Spleen (tissue), 13 donors: ENCODE measurements at places on chromosomes 3 and 15. TPM values are rescaled to one million over a fixed set of nuclear protein-coding genes. Genes with fewer than 3 reads are reported as not detected.

- H3K4me3 ChIP-seq: no peak overlapping the region
- H3K36me3 ChIP-seq: no peaks in the 10 kb centered on the region
- H3K4me1 ChIP-seq: no peaks in the 10 kb centered on the region
- DNase-seq: no peak
- H3K27ac ChIP-seq: no peak overlapping the region
- no peaks in the 10 kb centered on the region for H3K27me3 ChIP-seq
Observed at GRCh38 chr3:63043631-63044030, 168.4 kb upstream of the CADPS start.

DNA sequence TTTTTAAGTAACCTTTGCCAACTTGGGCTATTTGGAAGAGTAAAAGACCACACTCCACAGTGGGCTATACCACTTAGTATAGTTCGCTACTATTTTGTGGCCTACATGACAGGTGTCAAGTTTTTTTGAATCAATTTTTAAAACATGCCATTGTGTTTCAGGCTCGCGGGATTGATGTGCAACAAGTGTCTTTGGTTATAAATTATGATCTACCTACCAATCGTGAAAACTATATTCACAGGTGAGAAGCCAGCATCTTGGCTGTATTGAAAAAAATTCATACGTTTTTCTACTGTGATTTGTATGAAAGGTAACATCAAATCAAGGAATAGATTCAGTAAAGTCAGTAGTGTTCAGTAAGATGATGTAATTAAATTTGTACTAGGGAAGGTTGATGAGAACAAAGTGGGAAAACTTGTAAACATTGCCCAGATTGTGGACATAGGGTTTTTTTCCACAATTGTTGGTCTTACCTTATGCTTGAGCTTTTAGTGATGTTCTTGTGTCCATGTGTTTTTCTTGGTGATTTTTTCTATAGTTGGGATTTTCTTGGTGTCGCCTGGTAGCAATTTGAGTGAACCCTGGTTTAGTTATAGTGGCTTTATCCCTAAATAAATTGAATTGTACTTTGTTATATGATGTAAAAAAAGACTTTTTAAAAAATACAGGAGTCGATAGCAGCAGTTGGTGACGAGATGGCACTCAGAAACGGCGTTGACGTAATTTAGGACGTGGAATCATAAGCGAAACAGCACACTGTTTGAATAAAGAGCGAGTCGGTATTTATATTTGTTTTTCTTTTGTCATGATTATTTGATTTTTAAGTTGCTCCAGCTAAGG is 4.5 kb downstream of the EIF4A2 start:
- no peak overlapping the region for H3K4me3 ChIP-seq
- H3K4me1 ChIP-seq: peaks cover 61% of the 10 kb centered on the region
- no peaks in the 10 kb centered on the region for H3K36me3 ChIP-seq

DNA sequence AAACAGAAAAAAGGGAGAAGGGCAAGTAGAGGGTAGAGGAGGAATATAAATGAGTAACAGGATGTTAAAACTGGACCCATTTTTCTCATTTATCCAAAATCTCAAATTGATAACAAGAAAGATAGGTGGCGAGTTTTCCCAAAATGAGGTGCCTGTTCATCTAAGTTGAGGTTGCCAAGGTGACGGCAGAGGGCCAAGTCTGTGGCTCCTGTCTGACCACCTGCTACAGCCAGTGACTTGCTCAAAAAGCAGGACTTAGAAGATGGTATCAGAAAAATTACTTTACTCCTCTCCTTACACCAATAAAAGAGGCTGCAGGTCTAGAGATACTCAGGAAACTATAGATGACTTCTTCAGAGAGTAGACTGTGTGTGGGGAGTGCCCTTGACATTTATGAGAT is 137.6 kb upstream of the ZNF385D start:
- no peaks in the 10 kb centered on the region for H3K4me1 ChIP-seq
- no peak overlapping the region for H3K27ac ChIP-seq
- H3K27me3 ChIP-seq: no peaks in the 10 kb centered on the region
- H3K36me3 ChIP-seq: no peaks in the 10 kb centered on the region

GRCh38 chr3:20288050-20288449 is 102.0 kb upstream of the SGO1 start:
- no peak overlapping the region for H3K4me3 ChIP-seq
- H3K36me3 ChIP-seq: no peaks in the 10 kb centered on the region
- H3K27ac ChIP-seq: no peak overlapping the region

GRCh38 chr15:52112203-52112750 is 298 bp downstream of the BCL2L10 start:
- H3K4me3 ChIP-seq: peak overlapping the region; percentile 47
- H3K36me3 ChIP-seq: no peaks in the 10 kb centered on the region
- peaks cover 6% of the 10 kb centered on the region for H3K4me1 ChIP-seq
- DNase-seq: peak; percentile 81
- H3K27ac ChIP-seq: no peak overlapping the region
- H3K27me3 ChIP-seq: no peaks in the 10 kb centered on the region

DNA sequence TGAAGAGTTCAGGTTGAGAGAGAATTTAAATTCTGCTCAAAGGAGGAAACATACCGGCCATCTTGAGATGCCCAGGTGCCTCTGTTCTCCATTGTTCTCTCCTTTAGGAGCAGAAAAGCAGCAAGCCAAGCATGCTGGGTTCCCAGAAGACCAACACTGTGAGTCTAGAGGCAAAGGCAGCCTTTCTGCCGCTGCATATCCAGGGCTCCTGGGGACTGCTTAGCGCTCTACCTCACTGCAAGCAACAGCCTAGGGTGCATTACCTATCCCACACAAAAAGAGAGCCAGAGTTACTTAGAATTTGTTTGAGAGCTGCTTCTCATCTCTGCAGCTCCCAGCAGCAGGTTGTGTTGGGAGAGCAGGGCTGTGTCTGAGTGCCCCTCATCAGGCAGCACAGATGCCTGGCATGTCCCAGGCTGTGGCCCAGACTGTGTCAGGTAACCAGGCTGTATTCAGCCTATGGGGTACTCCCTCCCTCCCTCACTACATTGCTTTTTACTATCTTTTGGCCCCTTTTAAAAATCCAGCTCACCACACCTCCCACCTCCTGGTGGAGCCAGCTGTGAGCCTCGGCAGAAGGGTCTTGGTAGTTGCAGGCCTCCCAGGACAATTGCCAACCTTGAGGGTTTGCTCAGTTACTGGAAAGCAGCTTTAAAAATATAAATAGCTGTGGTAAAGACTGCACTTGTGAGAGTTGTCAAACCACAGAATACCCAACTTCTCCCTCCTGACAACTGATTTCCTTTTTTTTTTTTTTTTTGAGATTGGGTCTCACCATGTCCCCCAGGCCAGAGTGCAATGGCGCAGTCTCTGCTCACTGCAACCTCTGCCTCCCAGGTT is 30.2 kb downstream of the BCL2L10 start:
- no peak for DNase-seq
- no peaks in the 10 kb centered on the region for H3K36me3 ChIP-seq
- peaks cover 19% of the 10 kb centered on the region for H3K4me1 ChIP-seq

- H3K4me1 ChIP-seq: peaks cover 24% of the 10 kb centered on the region
- DNase-seq: no peak
- no peaks in the 10 kb centered on the region for H3K36me3 ChIP-seq
- peak overlapping the region; percentile 58 for H3K27ac ChIP-seq
- H3K27me3 ChIP-seq: no peaks in the 10 kb centered on the region
Observed at GRCh38 chr3:102180280-102180931, 254.4 kb upstream of the ZPLD1 start.

- no peaks in the 10 kb centered on the region for H3K27me3 ChIP-seq
- no peak for DNase-seq
- H3K4me1 ChIP-seq: no peaks in the 10 kb centered on the region
- no peaks in the 10 kb centered on the region for H3K36me3 ChIP-seq
- H3K27ac ChIP-seq: no peak overlapping the region
- no peak overlapping the region for H3K4me3 ChIP-seq
Observed at GRCh38 chr3:79657076-79657475, 110.7 kb downstream of the ROBO1 start.

DNA sequence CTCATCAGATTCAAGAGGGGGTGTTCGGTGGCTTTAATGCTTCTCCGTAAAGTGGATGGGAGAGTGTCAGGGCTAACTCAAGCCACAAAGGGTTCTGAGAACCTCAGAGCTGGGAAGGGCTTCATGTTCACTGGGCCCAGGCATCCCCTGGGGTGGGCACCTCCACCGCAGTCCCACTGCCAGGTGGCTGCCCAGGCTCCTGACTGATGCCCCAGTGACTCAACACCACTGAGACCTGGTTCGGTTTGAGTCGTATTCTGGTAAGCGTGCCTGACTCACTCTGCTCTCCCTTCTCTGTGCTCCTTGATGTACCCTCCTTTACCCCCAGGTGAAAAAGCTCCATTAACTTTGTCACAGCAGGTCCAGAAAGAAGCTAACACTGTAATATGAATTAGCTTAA is 304.6 kb downstream of the RPLP1 start:
- no peaks in the 10 kb centered on the region for H3K36me3 ChIP-seq
- no peaks in the 10 kb centered on the region for H3K27me3 ChIP-seq
- H3K27ac ChIP-seq: peak overlapping the region; percentile 95

- H3K36me3 ChIP-seq: no peaks in the 10 kb centered on the region
- H3K27ac ChIP-seq: no peak overlapping the region
- H3K27me3 ChIP-seq: no peaks in the 10 kb centered on the region
Observed at GRCh38 chr3:174356596-174356995, 502.5 kb upstream of the NAALADL2 start.

GRCh38 chr3:12961007-12961696 is 112.1 kb downstream of the IQSEC1 start:
- DNase-seq: no peak
- H3K4me3 ChIP-seq: no peak overlapping the region
- H3K4me1 ChIP-seq: peaks cover 100% of the 10 kb centered on the region
- H3K27ac ChIP-seq: peak overlapping the region; percentile 25

- no peaks in the 10 kb centered on the region for H3K27me3 ChIP-seq
- H3K27ac ChIP-seq: no peak overlapping the region
- no peaks in the 10 kb centered on the region for H3K4me1 ChIP-seq
- DNase-seq: no peak
- H3K36me3 ChIP-seq: no peaks in the 10 kb centered on the region
Observed at GRCh38 chr3:24023197-24023596, 78.1 kb downstream of the NR1D2 start.

DNA sequence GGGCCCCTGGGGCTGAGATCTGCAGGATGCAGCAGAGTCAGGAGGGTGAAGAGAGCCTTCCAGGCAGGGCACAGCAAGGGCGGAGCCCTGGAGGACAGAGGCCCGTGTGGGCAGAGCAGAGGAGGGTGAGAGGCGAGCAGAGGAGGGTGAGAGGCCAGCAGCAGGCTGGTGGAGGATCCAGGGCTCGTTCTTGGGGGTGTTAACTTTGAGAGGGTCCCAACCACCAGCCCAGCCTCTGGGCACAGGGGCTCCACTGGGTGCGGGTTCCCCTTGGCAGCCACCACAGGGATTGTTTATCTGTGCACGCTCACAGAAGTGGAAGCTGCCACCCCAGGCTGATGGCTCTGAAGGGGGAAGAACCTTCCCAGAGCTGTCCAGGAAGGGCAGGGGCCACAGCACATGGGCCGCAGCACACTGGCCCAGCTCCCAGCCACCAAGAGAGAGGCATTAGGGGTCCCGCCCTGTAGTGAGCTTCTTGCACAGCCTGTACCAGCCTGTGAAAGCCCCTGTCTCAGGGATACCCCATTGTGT is 9.3 kb upstream of the PLXND1 start:
- H3K27me3 ChIP-seq: no peaks in the 10 kb centered on the region
- H3K4me3 ChIP-seq: no peak overlapping the region
- peak overlapping the region; percentile 69 for H3K27ac ChIP-seq
- H3K4me1 ChIP-seq: peaks cover 83% of the 10 kb centered on the region
- H3K36me3 ChIP-seq: no peaks in the 10 kb centered on the region
- peak; percentile 72 for DNase-seq

DNA sequence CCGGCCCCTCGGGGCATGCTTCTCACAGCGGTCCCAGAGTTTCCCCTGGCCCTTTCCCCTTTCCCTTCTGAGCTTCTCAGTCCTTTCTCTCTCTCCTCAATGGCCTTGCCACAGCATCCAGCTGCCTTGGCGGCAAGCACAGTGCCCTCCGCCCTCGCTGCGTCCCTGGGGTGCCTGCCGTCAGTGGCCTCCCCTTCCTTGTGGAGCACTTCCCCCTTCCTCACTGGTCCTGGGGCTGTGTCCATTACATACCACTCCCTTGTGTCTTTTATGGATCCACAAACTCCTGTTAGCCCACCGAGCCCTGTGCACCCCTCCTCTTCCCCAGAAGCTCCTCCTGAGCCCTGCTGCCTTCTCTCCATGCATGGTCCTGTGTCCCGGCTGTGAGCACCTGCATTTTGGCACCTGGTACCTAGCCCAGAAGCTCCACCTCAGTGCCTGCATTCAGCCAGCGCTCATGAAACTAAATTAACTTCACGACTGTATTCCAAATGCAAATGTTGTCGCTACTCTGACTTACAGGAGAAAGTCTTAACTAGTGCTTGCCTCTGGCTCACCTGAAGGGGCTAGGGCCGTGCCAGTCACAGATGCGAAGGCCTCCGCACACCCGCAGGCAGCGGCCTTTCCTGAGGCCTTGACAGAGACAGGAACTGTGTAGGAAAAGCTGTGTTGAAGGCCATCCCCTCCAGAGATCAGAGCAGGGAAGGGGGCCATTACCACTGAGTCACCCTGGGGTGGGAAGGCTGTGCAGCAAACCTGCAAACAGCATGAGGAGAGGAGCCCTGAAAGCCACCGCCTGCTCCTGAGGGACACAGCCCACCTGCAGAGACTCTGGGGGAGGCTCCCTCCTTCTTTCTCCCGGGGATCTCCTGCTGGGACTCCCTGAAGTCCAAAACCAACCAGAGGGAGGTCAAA is 19.1 kb upstream of the KLF13 start:
- no peaks in the 10 kb centered on the region for H3K27me3 ChIP-seq
- no peaks in the 10 kb centered on the region for H3K36me3 ChIP-seq
- peaks cover 57% of the 10 kb centered on the region for H3K4me1 ChIP-seq
- DNase-seq: peak; percentile 67
- H3K27ac ChIP-seq: no peak overlapping the region

DNA sequence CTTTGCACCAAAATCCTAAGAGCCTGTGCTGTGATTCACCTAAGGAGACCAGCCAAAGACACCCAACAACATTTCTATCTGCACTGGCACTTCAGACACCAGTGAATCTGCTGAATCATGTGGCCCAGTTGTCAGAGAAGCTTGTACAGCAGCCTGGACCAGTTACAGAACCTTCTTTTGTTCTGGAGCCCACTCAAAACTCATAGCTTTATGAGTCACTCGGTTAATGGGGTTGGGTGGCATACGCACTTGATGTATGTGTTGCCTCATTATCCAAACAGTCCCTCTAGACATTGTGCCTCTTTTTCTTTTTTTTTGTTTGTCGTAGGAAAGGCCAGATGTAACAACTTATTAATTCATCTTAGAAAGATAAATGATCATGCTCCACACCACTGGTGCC is 25.6 kb upstream of the GOLGA6L2 start:
- H3K27me3 ChIP-seq: no peaks in the 10 kb centered on the region
- H3K36me3 ChIP-seq: no peaks in the 10 kb centered on the region
- H3K27ac ChIP-seq: no peak overlapping the region
- H3K4me3 ChIP-seq: no peak overlapping the region

GJD2 gene
- not detected for total RNA-seq

LRTM1 gene
- total RNA-seq: 6.9 TPM

CMTM7 gene
- 42.4 TPM for total RNA-seq

B3GNT5 gene
- 8.6 TPM for total RNA-seq

ARIH1 gene
- 150 TPM for total RNA-seq

MAGEL2 gene
- not detected for total RNA-seq

LTF gene
- 148 TPM for total RNA-seq

KNL1 gene
- total RNA-seq: 4.3 TPM

DGKG gene
- 6.4 TPM for total RNA-seq

SLC27A2 gene
- 0.32 TPM for total RNA-seq

EPB42 gene
- total RNA-seq: 1.4 TPM

MME gene
- total RNA-seq: 22.3 TPM

GOLGA8S gene
- total RNA-seq: 0.26 TPM
